ENCODE measurements at places on chromosomes 2 and 18.

DNA sequence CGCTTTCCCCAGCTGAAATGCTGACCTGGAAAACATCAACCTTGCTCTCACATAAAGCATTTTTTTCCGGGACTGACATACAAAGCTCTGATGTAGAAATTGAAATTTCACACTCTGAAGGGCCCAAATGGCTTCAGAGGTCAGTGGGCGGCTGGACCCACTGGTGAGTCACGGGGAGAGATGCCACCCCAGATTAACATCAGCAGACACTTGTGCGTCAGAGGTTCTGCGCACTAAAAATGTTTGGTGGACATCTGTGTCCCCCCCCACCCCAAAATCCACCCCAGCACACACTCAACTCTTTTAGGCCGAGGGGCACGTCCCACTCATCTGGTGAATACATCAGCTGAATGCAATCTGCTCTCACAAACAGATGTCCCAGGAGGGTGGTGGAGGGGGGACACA lies 208.9 kb downstream of the ASB1 start:
- no peak for DNase-seq

- no peak for DNase-seq
Observed at GRCh38 chr2:205176546-205176945, 505.8 kb upstream of the NRP2 start.

DNA sequence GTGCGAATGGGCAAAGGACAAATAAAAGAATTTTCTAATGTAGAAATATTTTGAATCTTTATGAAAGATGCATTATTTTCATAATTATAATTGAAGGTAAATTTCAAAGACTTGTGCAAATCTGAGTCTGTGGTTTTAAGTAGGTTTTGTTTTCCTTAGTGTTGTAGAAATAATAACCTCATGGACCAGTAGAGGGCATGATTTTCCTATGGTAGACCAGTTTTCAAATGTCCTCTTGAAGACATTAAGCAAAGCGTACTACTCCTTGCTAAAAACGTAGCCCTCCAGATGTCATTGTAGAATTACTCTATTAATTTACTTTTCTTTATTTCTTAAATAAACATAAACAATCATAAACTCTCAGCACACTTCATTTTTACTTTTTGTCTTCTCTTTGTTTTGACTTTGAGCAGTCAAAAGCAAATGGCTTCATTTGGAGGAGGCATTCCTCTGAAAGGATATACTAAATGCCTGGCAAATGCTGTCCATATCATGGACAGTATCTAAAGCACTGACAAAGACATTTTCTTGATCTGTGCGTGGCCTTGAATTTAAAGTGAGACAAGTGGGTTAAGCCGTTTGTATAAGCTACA lies 85.8 kb upstream of the FAM237A start:
- DNase-seq = peak; percentile 31

DNA sequence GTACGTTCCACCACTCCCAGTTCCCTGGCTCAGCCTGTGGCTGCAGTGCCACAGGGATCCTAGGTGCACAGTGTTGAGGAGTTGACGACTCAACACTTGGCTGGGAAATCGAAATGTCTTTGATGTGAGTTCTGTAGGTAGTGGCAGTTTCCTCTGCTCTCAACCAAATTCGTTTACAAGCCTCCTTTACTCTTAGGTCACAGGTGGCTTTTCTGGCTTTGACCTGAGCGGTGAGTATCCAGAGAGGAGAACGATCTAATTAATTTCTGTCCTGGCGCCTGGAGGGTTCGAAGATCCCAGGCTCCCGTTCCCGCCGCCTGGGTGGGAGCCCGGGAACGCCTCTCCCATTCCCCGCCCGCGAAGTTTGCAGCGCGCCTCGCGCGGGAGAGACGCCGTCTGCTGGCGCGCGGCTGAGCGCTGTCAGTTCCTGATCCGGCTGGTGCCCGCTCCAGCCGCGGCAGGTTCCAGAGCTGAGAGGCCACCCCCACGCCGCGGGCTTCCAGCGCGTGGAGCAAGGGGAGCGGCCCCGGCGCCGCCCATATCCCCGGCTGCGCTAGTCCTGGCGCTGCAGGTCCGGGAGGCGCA lies at the start of gene LAMA3:
LAMA3 (plus strand) TSS at position 423 of the 585 bp plus-strand sequence. CDS start 231 bp downstream, outside the sequence.
- DNase-seq = peak; percentile 47

- no peak for DNase-seq
Observed at GRCh38 chr2:12658310-12658945, 58.3 kb upstream of the TRIB2 start.

GRCh38 chr2:207238831-207239701 lies 73.3 kb upstream of the KLF7 start:
- DNase-seq = no peak

DNA sequence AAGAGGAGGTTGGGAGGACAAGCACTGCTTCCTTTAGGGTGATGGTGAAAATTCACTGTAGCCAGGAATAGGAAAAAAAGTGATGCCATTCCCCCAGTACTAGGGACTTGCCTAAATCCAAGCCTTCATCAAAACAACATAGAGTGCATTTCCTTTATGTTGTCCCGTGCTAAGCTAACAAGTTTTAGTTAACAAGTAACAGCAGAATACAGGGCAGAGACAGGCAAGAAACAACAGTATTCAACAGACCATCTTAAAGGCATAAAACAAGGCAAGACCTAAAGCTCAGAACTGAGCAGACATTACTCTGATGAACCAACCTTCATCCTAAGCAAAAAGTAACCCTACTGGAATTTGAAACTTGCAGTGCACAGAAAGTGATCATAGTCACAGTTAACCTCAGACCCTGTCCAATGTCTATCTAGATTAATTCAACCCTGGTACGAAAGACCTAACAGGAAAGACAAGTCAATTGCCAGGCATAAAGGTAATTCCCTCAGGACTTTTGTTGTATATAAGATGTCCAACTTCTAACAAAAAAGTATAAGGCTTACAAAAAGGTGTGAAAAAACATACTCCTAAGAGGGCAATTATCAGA lies 34.4 kb upstream of the GALNT1 start:
- DNase-seq = no peak

DNA sequence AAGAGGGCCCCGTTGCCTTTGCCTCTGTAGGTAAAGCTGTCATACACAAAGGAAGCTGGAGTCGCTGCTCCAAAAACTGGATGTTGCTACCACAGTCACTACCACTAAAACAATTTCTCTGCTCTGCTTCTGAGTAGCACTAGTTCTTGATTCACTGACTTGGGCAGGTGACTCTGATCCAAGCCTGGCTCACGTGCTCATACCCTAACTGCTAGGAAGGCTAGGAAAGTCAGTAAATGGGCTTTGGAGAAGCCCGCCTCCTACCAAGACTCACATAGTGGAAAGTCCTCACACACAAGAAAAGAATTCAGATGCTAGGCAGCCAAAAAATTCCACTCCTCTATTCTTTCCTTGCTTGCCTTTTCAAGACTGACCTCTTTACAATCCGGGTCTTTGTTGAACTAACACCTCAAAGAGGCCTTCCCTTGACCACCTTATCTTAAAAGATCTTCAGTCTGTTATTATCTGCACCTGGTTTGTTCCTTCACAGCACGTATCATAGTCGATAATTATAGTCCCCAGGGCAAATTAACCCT lies 11.4 kb upstream of the DYNC1I2 start:
- no peak for DNase-seq

DNA sequence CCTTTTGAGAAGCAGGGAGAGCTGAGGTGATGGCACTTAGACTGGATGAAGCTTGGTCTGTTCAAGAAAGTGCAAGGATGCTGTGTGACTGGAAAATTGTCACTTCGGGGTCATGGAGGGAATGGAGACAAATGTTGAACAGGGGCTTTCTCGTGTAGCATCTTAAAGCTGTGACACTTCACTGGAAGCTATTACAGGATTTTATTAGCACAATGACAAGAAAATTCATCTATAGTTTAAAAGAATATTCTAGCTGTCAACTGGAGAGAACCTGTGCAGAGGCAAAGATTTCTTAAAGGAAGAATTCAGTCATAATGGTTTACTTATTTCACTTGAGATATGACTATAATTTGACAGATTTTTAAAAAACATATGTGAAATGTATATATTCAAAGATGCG lies 963.9 kb upstream of the ZEB2 start:
- DNase-seq = no peak

All from NCI-H1092 treated with DMSO at 0.1 percent for 48 hours (cell line).